Stimulated activated CD8-positive, alpha-beta memory T cell treated with anti-CD3 and anti-CD28 coated beads, Interleukin-7, amount 100 ng/mL, for 1 hour (primary cell): ENCODE measurements at places on chromosomes 2 and 18.

DNA sequence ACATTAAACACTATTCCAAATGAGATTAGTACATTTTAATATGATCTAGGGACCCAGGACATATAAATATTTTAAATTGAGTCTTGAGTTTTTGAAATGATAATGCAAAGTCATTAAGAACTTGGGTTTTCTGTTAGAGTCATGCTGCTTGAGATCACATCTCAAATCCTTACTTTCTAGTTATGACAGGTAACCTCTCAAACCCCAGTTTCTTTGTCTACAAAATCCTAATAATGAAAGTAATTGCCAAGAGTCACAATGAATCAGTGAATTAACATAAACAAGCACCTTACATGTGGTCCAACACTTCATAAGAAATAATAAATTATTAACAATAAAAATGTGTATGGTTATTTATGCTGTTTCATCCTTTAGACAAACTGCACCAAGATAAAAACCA, 607.6 kb downstream of the LRP1B start:
- DNase-seq: no peak

- no peak for DNase-seq
Observed at GRCh38 chr2:86069091-86069685, 36.5 kb downstream of the POLR1A start.

DNA sequence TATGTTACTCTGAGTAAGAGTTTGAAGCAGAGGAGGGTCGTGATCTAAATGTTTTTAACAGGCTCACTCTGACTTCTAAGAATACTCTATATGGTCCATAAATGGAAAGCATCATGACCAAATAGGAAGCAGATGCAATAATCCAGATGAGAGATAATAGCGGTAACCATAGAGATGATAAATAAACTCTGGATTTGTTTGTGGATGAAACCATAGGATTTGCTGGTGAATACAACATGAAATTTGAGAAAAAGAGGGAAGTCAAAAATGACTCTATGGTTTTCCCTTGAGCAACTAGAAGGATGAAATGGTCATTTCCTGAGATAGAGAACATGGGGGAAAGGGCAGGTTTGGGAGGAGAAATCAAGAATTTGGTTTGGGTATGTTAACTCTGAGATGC, 3.9 kb downstream of the HEATR5B start:
- no peak for DNase-seq

DNA sequence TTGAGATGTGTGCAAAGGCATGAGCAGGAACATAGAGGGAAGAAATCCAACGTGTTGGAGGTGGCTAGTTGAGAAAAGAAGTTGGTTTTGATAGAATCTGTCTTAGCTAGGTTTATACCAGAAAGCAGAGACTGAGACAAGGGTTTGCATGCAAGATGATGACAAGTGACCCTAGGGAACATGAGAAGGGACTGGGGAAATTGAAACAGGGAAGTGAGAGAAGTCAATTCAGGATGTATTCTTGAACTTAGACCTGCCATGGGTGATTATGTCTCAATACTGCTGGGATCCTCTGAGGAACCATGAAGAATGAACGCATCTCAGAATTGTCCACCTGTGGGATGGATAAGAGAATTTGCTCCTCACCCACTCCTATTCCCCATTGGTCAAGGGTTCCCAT, 20.5 kb downstream of the IL36A start:
- no peak for DNase-seq

GRCh38 chr2:180000434-180000833, 6.7 kb downstream of the CWC22 start:
- DNase-seq: no peak

- DNase-seq: no peak
Observed at GRCh38 chr2:118697781-118698180, 149.7 kb downstream of the EN1 start.

DNA sequence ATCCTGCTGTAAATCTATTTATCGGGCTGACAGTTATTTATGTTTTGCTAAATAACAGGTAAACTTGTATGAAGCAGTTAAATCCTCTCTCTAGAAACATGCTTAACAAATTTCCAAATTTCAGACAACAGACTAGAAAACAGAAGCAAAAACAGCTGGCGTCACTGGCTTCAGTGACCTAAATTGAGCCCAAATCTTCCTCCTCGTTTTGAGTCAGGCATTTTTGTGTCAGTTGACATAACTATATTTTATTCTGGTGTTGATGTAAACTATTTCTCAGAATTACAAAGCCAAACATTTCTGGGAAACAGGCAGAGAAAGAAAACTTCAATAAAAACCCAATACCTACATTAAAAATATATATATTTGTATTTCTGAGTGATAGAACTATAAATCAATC, 21.7 kb downstream of the RBMS1 start:
- no peak for DNase-seq

- no peak for DNase-seq
Observed at GRCh38 chr2:65565681-65566080, 133.3 kb upstream of the SPRED2 start.

GRCh38 chr2:2191110-2191707, 139.9 kb downstream of the MYT1L start:
- DNase-seq: no peak

GRCh38 chr2:241154915-241155314, 4.6 kb downstream of the PPP1R7 start:
- no peak for DNase-seq

DNA sequence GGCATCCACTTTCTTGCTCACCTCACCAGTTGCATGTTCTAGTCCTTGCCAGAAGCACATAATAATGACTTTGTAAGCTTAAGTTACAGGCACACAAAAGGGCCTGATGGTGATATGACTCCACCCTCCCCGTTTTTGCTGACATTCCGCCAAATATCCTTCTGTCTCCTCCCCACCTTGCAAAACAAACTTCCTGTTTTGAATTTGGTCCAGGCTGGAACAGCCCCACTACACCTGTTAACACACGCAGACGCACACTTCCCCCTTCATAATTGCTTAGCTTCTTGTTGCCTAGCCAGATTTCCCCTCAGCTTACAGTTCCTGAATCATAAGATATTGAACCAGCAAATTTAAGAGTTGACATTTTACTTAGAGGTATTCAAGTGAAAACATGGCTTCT, at the start of gene MGAT5:
MGAT5 (plus strand) TSS at position 269 of the 400 bp plus-strand sequence. CDS start 332 bp downstream, outside the sequence.
- no peak for DNase-seq

DNA sequence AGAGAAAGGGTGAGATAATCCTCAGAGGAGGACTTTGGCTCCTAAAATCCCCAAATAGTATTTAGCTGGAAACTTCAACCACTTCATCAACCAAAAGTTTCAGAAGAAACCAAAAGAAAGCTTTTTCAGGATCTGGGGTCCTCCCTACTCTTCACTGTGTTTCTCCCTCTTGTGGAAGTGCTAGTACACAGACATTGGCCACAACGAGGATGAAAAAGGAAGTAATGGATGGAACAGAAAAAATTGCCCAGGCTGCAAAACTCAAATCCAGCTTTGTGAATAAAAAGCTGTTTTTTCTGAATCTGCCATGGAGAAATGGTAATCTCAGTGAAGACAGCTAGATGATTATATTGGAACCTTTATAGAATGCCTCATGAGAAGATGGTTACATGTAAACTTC, 4.0 kb downstream of the PID1 start:
- DNase-seq: no peak

DNA sequence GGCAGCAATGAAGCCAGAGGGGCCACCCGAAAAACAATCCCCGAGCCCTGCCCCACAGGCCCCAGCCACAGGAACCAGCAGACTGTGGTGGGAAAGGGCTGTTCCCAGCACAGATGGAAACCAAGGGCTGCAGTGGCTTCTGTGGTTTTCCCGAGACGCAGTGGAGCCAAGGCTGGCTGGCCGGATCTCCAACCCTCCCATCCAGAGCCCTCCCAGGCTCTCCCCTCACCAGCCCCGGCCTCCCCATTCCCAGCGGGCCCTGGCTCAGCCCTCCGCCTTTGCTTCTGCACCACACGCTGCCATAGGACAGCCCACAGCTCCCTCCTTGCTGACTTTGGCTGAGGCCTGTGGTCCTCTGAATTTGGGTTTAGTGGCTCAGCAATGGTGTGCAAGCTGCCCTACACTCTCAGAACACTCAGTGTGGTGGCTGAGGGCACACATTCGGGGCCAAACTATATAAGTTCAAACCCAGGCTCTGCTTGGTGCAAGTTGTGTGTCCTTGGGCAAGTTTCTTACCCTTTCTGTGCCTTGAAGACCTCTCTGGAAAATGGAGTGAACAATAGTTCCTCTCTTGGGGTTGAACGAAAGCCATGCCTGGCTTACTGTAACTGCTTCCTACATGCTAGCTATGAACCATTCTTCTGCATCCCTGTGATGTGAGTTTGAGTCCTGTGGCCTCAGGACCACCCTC, 200.1 kb downstream of the SMAD7 start:
- DNase-seq: no peak

- DNase-seq: no peak
Observed at GRCh38 chr18:57089702-57090101, 57.2 kb upstream of the BOD1L2 start.

- DNase-seq: no peak
Observed at GRCh38 chr2:164186591-164186990, 434.7 kb downstream of the GRB14 start.

DNA sequence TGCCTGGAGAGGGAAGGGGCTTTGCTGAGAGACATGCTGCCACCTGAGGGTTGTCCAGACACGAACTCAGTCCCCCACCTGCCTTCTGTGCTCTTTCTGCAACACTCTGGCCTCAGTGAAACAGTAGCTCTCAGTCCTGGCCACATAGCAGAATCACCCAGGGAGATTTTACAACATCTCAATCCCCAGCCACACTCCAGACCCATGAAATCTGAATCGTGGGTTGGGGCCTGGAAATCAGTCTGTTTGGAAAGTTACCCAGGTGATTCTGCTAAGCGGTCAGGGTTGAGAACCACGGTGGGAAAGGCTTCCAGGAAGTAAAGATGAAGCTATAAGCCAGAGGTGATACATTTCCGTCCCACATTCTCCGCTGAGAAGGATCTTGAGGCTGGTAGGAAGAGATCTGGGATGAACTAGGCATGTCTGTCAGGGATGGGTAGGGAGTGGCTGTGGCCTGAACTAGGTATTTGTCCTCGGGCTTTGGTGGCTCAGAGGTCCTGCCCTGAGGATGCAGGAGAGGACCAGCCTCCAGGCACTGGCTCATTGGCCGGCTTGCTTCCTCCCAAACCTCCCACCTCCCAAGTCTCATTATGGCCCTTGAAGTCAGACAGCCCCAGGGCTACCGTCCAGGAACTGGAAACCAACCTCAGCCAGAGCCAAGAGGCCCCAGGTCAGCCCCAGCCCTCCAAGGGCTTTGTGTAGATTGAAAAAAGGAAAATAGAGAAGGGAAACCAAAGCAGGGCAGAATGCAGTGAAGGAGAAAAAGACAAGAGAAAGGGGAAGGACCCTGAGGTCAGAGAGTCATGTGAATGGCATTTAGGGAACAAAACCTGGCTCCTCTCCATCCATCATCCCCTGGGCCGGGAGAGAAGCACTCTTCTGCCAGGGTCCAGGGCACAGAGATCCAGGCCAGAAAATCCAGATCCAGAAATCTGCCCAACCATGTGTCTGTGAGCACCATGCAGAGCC, 119.6 kb downstream of the ZFP36L2 start:
- no peak for DNase-seq

GRCh38 chr2:114006460-114006859, 116.6 kb downstream of the ACTR3 start:
- DNase-seq: no peak

GRCh38 chr2:198731842-198732399, 725.8 kb downstream of the SATB2 start:
- no peak for DNase-seq

- no peak for DNase-seq
Observed at GRCh38 chr2:147297820-147298219, 547.0 kb upstream of the ACVR2A start.
